NCI-H460 (cell line): ENCODE measurements at places on chromosomes 5 and 9. TPM values are rescaled to one million over a fixed set of nuclear protein-coding genes. Genes with fewer than 3 reads are reported as not detected.

DNA sequence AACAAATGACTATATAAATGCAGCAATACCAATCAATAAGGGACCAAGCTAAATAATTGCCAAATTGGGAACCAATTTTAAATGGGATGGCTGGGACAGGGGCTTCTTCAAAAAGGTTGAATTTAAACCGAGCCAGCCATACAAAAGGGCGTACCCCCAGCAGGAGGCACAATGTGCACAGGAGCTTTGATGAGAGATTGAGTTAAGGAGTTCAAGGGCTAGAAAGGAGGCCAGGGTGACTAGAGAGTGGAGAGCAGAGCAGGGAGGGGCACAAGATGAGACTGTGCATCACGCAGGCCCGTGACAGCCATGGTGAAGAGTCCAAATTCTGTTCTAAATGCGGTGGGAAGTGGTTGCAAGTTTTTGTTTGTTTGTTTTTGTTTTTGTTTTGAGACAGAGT is 23.3 kb upstream of the PDCD1LG2 start:
- no peak for DNase-seq

GRCh38 chr9:88710449-88710848 is 175.5 kb downstream of the NXNL2 start:
- DNase-seq, result no peak

- DNase-seq, result no peak
These were observed 277.9 kb upstream of the IRX2 start for GRCh38 chr5:3029396-3029795.

GRCh38 chr9:7375013-7375511 is 424.5 kb downstream of the DMAC1 start:
- DNase-seq, result no peak

DNA sequence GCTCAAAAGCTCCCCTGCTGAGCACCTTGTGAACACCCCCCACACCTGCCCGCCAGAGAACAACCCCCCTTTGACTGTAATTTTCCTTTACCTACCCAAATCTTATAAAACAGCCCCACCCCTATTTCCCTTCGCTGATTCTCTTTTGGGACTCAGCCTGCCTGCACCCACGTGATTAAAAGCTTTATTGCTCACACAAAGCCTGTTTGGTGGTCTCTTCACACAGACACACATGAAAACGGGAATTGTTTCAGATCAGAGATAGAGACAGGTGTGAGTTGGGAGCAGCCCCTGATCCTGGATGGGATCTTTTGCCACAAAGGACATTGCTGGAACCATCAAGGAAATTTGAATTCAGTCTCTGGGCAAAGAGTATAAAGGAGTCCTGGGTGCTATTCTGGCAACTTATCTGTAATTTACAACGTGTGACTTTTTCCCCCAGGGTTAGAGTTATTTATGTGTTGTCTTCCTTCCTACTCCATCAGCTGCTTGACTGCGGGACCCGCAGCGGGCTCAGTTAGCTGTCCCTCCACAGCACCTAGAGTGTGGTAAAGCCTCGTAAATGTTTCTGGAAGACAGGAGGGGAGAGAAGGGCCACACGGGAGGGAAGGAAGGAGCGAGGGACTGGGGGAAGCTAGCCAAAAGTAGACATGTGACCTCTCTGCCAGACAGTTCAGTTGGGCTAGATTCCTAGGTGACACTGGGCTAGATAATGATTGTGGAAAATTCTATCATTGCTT is 437.0 kb downstream of the ZNF608 start:
- DNase-seq, result no peak

DNA sequence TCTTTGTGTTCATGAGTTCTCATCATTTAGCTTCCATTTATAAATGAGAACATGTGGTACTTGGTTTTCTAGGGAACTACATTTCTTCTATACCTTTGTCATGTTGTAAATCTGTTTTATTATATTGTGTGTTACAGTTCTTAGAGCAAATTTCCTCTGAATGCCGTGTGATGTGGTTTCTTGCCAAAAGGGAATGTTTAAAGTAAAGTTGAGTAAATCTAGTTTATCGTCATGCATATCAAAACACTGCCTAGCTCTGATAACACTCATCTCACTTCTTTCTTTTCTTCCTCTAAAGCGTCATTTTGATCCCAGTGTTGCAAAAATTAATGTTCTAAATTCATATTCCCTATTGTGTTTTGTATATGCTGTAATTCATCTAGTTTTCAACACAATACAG is 295.4 kb upstream of the HAPLN1 start:
- no peak for DNase-seq

DNA sequence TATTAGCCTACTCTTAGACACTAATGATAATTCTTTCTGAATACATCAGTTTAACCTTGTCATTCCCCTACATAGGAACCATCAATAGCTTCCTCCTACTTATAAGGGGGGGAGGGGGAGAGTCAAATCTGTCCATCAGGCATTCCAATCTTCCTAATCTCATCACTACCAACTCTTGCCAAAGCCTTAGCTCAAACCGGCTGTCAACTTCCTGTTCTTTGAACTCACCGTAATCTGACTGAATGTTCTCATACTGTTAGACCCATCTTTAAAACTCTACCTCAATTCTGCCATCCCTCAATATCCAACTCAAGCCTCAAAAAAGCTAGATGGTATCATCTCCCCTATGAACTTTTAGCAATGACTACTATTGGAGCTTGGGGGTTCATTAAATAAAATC is 41.9 kb upstream of the RNF38 start:
- no peak for DNase-seq

DNA sequence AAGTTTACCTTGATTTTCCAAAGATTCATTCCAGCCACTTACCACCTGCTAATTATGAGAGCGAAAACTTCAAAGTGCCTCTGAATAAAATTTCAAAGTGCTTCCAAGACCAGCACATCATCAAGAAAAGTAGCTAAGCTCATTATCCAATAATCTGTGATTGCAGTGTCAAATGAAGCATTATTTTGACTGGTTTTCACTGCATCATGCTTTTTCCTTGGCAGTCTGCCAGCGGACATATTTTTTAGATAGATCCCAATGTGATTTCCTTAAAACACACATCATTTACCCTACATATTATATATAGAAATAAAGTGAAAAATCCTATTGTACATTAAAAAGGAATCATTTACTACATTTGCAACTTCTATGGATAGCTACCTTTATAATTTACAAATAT is 508.6 kb upstream of the FAM174A start:
- no peak for DNase-seq

GRCh38 chr5:61289669-61290306 is 42.3 kb upstream of the ZSWIM6 start:
- no peak for DNase-seq

DNA sequence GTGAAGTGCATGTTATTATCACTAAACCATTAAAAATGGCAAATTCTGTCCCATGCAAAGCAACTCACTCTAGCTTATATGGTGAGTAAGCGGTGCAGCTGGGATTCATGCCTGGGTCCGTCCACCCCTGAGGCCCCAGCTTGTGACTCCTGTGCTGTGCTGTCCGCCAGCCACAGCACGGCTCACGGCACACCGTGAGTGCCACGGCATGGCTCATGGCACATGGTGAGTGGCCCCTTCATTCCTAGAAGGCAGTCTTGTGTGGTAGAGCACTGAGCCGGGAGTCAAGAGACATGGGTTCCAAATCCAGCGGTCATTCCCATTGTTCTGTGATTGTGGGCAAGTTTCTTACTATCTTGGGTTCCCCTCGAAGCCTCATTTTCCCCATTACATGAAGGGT is 18.8 kb downstream of the RGS3 start:
- DNase-seq, result no peak

GRCh38 chr9:2281031-2281802 is 266.1 kb downstream of the SMARCA2 start:
- no peak for DNase-seq

DNA sequence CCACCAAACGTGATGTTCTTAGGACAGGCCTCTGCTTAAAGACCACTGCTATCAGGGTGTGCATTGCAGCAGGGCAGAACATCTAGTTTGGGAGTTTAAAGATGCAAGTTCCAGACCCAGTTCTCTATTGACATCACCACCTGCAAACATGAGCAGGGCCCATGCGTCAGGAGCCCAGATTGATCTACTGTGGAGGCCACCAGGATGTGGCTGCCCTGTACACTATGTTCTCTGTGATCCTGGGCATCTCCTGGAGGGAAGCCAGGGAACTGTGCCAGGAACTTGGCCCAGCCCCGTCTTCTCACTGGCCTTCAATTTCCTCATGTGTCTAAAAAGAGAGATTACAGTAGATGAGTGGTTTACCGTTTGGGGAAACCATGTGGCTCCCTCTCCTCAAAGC is 87.1 kb downstream of the PDE6A start:
- DNase-seq, result no peak

GRCh38 chr5:136141561-136141960 is 8.9 kb downstream of the SMAD5 start:
- no peak for DNase-seq

DNA sequence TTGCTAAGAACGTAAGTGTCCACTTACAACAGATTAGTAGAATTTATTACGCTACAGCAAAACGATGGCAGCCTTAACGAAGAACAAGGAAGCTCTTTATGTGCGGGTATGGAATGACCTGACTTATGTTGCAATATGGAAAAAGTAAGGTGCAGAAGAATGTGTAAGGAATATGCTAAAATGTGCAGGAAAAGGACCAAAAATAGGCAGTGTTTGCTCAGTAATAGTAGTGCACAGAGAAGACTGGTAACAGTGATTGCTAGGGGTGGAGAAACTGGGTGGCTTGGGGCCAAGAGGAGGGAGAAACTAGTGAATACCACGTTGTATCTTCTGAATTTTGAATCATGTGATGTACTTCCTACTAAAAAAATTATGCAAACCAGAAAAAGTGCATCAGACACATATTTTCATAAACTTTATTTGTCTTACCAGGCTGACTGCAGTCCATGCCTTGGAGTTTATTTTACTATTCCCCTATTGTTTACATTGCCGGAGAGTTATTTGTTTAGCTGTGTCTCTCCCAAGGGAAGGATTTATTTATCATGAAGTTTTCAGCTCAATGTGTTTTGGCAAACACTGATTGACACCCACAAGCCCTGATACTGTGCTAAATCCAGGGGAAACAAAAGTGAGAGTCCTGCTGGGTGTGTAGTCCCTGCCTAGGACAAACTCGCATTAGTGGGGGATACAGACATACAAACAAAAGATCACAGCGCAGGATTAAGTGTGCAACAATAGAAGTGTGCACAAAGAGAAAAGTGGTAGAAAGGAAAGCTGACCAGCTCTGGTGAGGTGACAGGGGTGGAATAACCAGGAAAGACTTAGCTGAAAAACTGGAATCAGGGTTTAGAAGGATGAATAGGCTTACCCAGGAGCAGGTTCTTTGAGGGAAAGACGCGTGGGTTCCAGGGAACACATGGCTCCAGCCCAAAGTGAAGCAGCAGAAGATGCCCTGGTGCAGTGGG is 34.0 kb upstream of the ZNF484 start:
- peak; percentile 91 for DNase-seq

GRCh38 chr5:56669534-56670483 is 145.5 kb upstream of the MAP3K1 start:
- no peak for DNase-seq

DNA sequence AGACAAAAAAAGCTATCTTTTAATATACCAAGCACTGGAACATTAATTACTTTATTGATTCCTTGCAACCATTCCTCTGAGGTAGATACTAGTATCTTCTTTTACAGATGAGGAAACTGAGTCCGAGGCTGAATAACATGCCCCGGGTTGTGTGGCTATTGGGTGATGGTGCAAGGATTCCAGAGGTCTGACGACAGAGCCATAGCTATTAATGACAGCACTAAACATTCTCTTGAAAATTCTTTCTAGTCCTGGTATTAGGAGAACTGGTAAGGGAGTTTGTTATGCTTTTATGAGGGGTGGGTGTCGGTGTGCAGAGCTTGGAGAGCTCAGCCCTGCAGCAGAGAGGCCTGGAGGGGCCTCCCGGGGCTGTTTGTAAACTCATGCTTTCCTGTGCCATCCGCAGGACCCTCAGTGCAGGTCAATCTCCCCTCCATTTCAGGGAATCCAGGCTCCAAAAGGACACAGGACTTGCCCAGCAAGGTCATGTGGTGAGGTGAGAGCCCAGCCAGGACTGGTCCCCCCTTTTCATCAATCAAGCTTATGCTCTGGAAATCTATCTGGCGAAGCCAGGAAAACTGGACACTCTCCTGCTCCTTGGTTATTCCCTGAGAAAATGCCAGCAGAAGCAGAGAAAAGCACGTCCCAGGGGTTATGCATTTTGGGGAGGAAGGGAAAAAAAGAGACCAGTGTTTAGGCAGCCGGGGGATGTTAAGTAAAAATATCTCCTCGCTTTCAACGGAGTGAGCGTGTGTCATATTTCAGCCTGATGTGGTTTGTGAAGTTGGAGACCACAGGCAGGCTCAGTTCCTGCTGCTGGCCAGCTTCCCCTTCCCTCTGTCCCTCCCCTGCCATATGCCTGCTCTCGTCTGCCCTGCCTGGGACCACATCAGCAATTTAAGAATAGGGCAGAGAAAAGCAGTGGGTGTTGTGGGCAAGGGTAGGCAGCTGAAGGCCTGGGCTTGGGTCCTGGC is 3.7 kb downstream of the GSN start:
- DNase-seq, result no peak

DNA sequence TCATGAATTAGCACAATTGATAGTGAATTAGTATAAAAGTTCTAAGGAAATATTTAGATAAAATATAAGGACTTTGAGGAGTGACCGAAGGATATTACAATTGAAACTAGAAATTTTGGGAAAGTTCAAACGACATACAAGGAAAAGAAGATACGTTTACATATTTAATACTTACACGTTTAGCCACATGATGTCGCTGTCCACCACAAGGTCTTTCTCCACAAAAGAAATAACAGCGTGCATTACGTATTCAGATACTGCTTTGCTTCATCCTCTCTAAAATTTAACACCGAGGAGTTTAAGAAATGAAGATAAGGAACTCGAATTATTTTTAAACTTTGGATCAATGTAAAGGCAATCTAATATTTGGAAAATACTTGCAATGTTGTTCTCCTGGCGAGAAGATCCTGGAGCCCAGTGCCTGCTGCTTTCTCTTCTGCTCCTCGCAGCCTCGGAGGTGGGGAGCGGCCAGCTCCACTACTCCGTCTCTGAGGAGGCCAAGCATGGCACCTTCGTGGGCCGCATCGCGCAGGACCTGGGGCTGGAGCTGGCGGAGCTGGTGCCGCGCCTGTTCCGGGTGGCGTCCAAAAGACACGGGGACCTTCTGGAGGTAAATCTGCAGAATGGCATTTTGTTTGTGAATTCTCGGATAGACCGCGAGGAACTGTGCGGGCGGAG is at the start of gene PCDHA3:
Gene PCDHA3 (plus strand): TSS at position 242 of the 678 bp plus-strand sequence.
- DNase-seq, result no peak

The EGFLAM gene
- 53.0 and 58.8 TPM in 2 replicates for total RNA-seq

The NFIB gene
- 20.8 and 21.6 TPM in 2 replicates for total RNA-seq

The FYB1 gene
- total RNA-seq, result 0.02 TPM in 1 of 2 replicates, not detected in the other

The CDKN2A gene
- not detected in 2 replicates for total RNA-seq

The PCDHGB2 gene
- 1.8 and 2.0 TPM in 2 replicates for total RNA-seq

The TAF11L5 gene
- total RNA-seq, result not detected in 2 replicates

The PCDHB3 gene
- 0.12 and 0.14 TPM in 2 replicates for total RNA-seq

The CNTFR gene
- total RNA-seq, result 0.17 TPM in 1 of 2 replicates, not detected in the other

The IL7R gene
- not detected in 2 replicates for total RNA-seq

The ABLIM3 gene
- total RNA-seq, result 6.5 and 7.0 TPM in 2 replicates

The C5orf58 gene
- not detected in 2 replicates for total RNA-seq
